ENCODE measurements at places on chromosomes 12 and 14. TPM values are rescaled to one million over a fixed set of nuclear protein-coding genes. Genes with fewer than 3 reads are reported as not detected.

KRT2 gene
- total RNA-seq: not detected

TAS2R30 gene
- total RNA-seq: 4.2 TPM

COCH gene
- 1.7 TPM for total RNA-seq

HHIPL1 gene
- total RNA-seq: 9.3 TPM

TC2N gene
- 0.56 TPM for total RNA-seq

ADCY4 gene
- total RNA-seq: 15.5 TPM

SPTB gene
- total RNA-seq: under 0.01 TPM

SSPN gene
- total RNA-seq: 12.1 TPM

CCDC175 gene
- not detected for total RNA-seq

RTN1 gene
- total RNA-seq: under 0.01 TPM

PMCH gene
- total RNA-seq: not detected

CALCOCO1 gene
- total RNA-seq: 142 TPM

CLEC1A gene
- under 0.01 TPM for total RNA-seq

ASCL1 gene
- not detected for total RNA-seq

ENDOU gene
- total RNA-seq: not detected

PZP gene
- not detected for total RNA-seq

All from regular cardiac myocyte (primary cell).